HFFc6 (cell line): ENCODE measurements at places on chromosomes 11 and 22.

DNA sequence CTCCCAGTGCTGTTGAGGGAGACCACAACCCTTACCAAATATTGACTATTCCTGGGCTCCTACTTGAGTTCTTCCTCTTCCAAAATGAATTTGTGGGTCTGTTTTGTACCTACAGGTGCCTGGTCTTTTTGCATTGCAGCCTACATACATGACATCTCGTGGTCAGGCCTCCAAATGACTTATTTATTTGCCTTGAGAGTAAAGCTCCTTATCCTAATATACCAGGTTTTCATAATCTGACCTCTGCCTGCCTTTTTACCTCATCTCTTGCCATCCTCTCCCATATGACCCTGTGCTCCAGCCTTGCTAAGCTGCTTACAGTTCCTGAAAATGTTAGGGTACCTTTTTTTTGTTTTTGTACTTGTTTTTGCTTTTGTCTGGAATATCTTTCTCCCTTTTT is 130.4 kb downstream of the UVRAG start:
- DNase-seq: no peak

DNA sequence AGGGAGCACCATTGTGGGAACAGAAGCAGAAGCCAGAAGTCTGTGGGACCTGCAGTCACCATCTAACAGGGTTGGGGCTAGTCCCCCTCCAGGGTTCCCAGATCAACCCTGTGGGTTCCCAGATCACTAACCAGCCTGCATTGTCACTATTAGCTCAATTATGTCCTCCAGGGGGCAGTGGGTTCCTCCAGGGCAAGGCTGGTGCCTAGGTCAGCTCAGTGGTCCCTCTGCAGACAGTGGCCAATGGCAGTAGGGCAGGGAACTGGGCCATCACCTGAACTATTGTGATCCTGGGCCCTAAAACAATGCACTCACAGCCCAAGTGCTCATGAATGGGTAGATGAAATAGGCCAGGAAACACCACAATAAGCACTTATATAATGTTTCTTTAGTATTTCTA is 18.8 kb upstream of the PRSS23 start:
- DNase-seq: no peak

- no peak for DNase-seq
Observed at GRCh38 chr22:20114506-20115475, 1.1 kb upstream of the RANBP1 start.

DNA sequence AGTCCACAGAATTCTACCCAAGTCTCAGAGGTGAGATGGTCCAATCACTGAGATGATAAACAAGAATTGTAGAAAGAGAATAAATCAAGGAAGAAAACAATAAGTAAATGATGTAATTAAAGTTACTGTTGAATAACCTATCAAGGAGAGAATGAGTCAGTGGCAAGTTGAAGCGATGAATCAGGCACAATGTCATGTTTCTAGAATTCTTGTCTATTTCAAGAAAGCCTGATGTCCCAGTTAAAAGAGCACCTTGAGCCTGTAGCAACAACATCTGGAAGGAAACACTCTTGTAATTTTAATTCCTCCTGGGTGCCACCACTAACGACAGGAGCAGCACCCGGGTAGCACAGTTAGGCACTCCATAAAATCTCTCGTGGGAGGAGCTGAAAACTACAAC is 67.9 kb upstream of the SLC35C1 start:
- no peak for DNase-seq

- no peak for DNase-seq
Observed at GRCh38 chr11:3675971-3676370, 4.8 kb upstream of the CHRNA10 start.

- no peak for DNase-seq
Observed at GRCh38 chr11:133901999-133902398, 54.8 kb downstream of the IGSF9B start.

DNA sequence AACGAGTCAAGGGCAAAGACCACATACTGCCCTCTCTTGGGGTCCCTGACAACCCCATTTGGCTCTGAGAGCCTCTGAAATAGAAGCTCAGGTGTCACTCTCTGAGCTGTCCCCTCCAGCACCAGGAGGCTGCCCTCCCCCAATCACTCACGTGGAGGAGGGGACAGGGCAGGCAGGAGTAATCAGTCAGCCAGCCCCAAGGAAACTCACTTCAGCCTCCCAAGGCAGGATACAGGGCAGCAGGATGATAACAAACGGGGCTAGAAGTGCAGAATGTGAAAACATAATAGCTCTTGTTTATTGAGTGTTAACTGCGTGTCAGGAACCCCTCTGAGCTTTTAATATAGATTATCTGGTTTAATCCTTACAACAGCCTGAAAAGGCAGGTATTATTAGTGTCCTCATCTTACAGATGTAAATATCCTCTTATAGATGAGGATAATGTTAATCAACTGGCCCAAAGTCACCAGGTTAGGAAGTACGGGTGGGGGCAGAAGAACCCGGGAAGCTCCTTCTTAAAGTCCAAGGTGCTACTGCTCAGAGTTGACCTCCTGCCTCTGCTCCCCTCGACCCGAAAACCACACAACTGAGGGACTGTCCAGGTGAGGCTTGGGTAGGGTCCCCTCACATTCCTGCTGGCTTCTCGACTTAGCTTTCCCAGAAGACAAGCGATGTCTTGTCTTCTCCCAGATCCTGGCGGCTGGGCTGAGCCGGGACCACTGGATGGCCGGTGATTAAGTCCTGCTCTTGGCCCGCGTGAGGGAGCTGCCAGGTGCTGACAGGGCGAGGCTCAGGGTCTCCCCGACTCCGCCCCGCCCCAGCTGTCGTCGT is 2.7 kb downstream of the CHRM4 start:
- DNase-seq: no peak

GRCh38 chr11:92317222-92317621 is 92.6 kb downstream of the FAT3 start:
- no peak for DNase-seq

GRCh38 chr22:35292786-35293185 is 6.9 kb upstream of the TOM1 start:
- no peak for DNase-seq

- no peak for DNase-seq
Observed at GRCh38 chr11:111528557-111528956, 12.0 kb upstream of the LAYN start.

DNA sequence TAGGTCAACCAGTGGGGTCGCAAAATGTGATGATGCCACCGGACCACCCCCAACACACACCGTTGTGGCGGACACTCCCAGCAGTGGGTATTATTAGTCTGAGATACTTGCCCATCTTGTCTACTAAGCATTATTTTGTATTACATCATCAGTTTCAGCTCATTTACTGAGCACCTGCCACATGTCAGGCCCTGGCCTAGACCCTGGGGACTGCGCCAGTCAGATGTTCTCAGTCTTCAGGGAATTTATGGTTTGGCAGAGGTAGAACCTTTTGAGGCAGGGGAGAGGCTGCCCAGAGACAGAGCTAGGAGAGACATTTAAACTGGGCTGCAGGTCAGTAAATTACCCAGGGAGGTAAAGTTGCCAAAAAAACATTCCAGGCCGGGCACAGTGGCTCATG is 43.1 kb upstream of the GCAT start:
- DNase-seq: no peak

DNA sequence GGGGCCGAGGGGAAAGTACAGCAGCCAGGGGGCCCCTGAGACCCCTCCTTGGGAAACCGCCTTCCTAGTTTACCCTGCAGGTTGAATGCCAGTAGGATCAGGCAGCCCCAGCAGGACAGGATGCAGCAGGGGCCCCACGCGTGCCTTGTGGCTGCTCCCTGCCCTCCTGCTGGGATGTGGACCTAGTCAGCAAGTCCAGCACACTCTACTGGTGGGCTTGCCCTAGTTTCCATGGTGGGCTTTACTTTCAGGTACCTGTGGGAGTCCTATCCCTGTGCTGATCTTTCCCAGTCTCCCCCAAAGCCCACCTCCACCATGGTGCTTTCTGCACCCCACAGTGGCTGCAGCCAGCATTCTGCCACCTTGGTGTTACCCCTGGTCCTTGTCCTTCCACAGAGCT is 22.2 kb downstream of the SHISA8 start:
- DNase-seq: no peak

- no peak for DNase-seq
Observed at GRCh38 chr11:28837599-28837998, 729.4 kb downstream of the METTL15 start.

- peak; percentile 48 for DNase-seq
Observed at GRCh38 chr11:134034496-134035381, 34.1 kb upstream of the JAM3 start.

DNA sequence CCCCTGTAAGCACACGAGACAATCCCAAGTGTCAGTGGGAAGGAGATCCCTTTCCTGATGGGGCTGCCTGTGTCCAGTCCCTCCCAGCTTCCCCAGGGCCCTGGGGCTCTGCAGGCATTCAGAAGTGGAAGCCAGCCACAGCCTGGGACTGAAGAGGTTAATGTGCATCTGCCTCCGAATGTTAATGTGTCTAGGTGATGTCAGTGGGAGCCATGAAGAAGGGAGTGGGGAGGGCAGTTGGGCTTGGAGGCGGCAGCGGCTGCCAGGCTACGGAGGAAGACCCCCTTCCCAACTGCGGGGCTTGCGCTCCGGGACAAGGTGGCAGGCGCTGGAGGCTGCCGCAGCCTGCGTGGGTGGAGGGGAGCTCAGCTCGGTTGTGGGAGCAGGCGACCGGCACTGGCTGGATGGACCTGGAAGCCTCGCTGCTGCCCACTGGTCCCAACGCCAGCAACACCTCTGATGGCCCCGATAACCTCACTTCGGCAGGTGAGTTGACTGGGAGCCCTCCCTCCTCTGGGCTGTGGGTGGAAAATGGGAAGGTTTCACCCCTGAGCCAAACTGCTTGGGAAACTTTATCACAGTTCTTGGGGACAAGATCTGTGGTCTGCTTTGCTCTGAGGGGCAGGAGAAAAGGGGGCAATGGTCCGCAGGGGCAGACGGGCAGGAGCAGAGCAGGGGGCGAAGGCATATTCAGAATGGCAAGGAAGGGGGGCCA is at the start of gene MCHR1:
Gene MCHR1, plus strand, starts transcription at position 236 of the 715 bp plus-strand sequence. Its CDS starts 169 bp downstream, at position 405.
- no peak for DNase-seq

DNA sequence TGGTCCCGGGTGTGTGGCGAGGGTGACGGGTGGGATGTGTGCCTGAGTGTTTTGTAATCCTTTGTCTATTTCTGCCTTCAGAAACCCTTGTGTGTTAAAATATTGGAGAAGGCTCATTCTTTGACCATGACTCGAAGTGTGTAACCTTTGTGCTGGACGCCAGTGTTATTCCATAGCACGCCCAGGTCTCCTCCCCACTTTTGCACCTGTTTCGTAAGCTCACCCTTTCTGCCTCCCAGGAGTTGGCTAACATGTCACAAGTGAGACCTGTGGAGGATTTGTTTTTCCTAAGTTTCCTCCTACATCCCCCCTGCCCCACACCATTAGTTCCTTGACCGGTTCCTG is 382 bp downstream of the C11orf54 start:
- DNase-seq: peak; percentile 50

DNA sequence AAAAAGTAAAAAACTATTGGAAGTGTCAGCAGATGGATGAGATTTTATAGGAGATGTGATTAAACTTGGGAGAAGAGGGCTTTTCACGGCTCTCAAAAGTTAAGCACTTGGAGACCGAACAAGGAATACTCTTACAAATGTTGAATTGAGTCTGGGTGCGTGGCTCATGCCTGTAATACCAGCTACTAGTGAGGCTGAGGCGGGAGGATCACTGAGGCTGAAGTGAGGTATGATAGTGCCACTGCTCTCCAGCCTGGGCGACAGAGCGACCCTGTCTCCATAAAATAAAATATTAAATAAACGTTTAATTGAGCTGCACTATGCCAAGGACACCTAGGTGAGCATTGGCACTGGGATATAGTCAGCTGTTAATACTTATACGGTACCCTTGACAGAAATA is 1.9 kb downstream of the CEP57 start:
- DNase-seq: no peak

GRCh38 chr11:113675003-113675561 is 31.0 kb downstream of the TMPRSS5 start:
- DNase-seq: peak; percentile 67

DNA sequence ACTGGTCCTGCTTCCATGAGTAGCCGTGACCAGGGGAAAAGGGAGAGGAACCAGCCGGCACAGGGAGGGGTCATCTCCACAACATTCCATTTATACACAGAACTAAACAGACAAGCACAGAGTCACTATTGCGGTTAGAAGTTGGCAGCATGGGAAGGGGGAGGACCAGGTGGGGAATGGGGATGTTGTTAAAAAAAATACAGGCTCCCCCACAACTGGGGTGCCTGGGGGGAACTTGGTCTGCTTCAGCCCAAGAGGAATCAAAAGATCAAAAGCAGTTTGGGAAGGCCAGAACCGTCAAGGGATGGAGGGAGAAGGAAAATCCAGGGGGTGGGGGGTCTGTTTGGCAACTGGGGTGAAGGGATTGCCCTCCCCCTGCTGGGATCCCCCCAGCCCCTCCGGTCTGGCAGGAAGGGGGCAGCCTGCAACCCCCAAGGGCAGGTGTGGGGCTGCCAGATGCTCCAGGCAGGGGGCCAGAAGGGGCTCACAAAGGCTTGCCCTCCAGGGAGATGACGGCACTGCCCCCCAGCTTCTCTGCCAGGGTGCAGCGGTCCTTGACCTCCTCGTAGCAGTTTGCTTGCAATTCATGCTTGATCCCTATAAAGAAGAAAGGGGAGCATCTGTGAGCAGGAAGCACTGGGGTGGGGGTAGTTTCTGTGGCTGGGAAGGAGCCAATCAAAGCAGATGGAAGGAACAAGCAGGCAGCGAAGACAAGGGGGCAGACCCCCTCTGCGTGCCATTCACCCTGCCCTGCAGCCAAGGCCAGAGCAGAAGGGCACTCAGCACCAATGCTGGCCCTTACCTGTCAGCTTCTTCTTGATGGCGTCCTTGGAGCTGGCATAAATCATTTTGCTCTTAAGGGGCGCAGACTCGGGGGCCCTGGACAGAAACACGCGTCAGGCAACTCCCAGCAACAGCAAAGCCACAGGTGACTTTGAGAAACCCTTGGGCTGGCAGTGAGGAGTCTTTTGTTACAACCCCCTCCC is 2.8 kb downstream of the CFL1 start:
- no peak for DNase-seq

GRCh38 chr11:75820645-75821044 is 5.6 kb downstream of the UVRAG start:
- DNase-seq: peak; percentile 22

GRCh38 chr11:79308429-79308828 is 132.4 kb downstream of the TENM4 start:
- DNase-seq: no peak

- DNase-seq: no peak
Observed at GRCh38 chr22:49614966-49615965, 212.4 kb downstream of the BRD1 start.

DNA sequence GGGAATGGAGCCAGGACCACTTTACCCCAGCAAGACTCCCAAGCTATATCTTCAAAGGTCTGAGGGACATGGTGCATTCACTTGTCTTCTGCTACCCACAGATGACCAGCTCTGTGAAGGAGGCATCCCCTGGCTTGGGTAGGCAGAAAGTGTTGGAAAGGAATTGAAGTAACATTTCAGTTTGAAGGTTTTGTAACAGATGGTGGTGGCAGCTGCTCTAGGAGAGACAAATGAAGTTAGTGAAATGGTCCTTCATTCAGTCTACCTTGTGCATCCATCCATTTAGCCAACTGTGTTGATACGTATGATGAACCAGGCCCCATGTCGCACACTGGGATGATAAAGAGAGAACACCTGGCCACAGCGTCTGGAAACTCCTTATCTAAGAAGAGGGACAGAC is 140.5 kb downstream of the COMMD9 start:
- no peak for DNase-seq
